ENCODE measurements at places on chromosomes 7 and 10. TPM values are rescaled to one million over a fixed set of nuclear protein-coding genes. Genes with fewer than 3 reads are reported as not detected.

DNA sequence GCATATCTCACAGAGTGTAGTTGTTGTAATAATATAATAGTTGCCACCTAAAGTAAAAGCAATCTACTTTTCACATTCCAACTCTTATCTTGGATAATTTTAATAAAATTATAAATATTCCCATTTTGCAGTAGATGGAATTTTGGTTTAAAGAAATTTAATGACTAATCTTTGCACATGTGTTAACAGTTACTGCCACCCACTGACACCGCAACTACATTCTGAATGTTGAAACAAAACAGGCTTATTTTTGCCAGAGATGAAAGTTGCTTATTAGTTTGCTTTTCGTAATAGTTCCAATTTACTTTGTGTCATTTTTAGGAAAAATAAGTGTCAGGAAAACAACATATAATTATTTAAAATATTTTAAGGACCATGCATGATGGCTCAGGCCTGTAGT, 557.5 kb upstream of the PCDH15 start:
- no peak for DNase-seq
- H3K36me3 ChIP-seq: no peaks in the 10 kb centered on the region
- no peaks in the 10 kb centered on the region for H3K27me3 ChIP-seq
- no peak overlapping the region for H3K27ac ChIP-seq
- no peak overlapping the region for H3K4me3 ChIP-seq

The ABCC2 gene
- 2.8 TPM for total RNA-seq

The HOXA6 gene
- total RNA-seq: 7.6 TPM

DNA sequence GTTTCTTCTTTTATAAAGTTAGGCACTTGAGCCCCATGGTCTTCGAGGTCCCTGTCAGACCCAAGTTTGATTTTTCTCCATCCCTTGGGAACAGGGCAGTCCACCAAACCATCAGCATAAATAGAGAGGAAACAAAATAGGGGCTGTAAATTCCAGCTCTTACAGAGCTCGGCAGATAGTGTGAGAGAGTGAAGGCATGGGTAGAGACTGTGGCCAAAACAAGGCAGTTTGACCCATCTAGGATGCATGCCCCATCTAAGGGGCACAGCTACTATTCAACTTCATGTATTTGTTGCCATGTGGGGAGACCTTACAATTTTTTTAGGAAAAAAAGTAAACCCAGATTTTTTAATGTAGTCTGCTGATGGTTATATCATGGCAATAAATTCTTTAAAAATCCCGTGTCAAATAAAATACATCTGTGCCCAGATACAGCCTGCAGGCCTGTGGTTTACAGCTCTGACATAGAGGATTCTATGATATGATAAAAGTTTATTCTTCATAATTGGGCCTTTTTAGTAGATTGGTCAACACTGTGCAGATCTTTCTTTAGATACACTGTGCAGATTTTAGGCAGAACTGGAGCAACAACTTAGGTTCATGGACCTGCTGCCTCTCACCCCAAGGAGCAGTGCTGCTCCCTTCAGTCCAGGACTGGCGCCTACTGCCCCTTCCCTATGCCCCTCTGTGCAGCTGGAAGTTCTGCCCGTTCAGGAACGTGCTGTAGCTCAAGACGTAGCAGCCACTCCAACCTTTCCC, 5.3 kb downstream of the PPP1R3C start:
- no peak for DNase-seq
- no peaks in the 10 kb centered on the region for H3K4me1 ChIP-seq
- no peak overlapping the region for H3K27ac ChIP-seq
- H3K36me3 ChIP-seq: peaks cover 7% of the 10 kb centered on the region

The PCDH15 gene
- not detected for total RNA-seq

- DNase-seq: no peak
- no peak overlapping the region for H3K4me3 ChIP-seq
Measured at GRCh38 chr10:12473491-12473890, 124.1 kb downstream of the CAMK1D start.

DNA sequence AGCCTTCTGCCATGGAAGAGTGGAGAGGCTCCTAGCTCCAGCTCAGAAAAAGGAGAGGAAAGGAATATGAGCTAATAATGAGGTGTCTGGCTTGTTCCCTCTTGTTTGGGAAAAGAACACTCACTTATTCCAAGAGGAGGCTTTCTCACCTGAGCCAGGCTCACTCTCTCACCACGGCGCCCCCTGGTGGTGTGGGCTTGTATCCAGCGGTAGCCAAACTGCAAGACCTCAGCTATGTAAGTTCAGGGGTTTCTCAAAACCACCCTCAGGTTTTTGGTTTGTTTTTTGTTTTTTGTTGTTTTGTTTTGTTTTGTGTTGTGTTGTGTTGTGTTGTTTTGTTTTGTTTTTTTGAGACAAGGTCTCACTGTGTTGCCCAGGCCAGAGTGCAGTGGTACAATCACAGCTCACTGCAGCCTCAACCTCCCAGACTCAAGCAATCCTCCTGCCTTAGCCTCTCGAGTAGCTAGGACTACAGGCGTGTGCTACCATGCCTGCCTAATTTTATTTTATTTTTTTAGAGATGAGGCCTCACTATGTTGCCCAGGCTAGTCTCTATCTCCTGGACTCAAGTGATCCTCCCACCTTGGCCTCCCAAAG, 124.0 kb downstream of the TMEM130 start:
- no peaks in the 10 kb centered on the region for H3K4me1 ChIP-seq
- H3K4me3 ChIP-seq: no peak overlapping the region
- no peak overlapping the region for H3K27ac ChIP-seq
- H3K36me3 ChIP-seq: no peaks in the 10 kb centered on the region
- peak; percentile 67 for DNase-seq
- H3K27me3 ChIP-seq: no peaks in the 10 kb centered on the region

DNA sequence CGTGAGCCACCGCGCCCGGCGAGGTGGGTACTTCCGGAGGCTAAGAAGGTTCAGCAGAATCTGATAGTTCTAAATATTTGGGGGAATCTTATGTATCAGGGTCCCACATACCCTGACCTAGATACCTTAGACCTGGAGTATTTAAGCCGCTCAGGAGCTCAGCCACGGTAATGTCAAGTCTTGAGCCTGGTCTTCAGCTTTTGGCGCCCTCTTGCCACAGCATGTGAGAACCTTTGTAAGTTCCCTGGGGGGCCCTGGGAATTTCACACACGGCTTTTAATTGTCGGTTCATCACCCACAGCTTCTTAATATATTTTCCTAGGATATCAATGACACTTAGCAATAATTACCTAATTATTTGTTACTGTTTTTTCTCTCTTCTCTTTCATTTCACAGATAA, 324.3 kb upstream of the GALNT17 start:
- H3K27me3 ChIP-seq: no peaks in the 10 kb centered on the region
- no peak overlapping the region for H3K4me3 ChIP-seq
- no peaks in the 10 kb centered on the region for H3K4me1 ChIP-seq
- H3K36me3 ChIP-seq: no peaks in the 10 kb centered on the region

The GCK gene
- 1.2 TPM for total RNA-seq

DNA sequence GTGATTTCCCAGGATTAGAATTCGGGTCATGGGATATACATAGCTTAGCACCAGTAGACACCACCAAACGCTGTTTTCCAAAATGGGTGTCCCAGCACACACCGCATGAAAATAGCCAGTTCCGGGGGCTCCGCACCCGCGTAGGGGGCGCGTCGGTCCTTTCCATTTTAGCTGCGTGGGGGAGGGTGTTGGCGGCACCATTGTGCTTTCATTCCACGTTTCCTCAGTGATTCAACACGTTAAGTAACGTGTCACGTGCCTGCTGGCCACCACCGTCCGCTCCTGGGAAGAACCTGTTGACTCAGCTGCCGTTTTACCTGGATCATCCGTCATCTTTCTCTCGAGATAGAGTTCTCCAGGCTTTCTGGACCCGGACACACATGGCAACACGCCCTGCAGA, 25.6 kb upstream of the ADGRA1 start:
- no peak for DNase-seq
- H3K4me1 ChIP-seq: no peaks in the 10 kb centered on the region
- H3K27me3 ChIP-seq: no peaks in the 10 kb centered on the region

GRCh38 chr10:55203319-55203718, 402.3 kb upstream of the PCDH15 start:
- H3K4me3 ChIP-seq: no peak overlapping the region
- no peaks in the 10 kb centered on the region for H3K4me1 ChIP-seq
- no peak for DNase-seq
- no peaks in the 10 kb centered on the region for H3K36me3 ChIP-seq
- no peak overlapping the region for H3K27ac ChIP-seq
- no peaks in the 10 kb centered on the region for H3K27me3 ChIP-seq

DNA sequence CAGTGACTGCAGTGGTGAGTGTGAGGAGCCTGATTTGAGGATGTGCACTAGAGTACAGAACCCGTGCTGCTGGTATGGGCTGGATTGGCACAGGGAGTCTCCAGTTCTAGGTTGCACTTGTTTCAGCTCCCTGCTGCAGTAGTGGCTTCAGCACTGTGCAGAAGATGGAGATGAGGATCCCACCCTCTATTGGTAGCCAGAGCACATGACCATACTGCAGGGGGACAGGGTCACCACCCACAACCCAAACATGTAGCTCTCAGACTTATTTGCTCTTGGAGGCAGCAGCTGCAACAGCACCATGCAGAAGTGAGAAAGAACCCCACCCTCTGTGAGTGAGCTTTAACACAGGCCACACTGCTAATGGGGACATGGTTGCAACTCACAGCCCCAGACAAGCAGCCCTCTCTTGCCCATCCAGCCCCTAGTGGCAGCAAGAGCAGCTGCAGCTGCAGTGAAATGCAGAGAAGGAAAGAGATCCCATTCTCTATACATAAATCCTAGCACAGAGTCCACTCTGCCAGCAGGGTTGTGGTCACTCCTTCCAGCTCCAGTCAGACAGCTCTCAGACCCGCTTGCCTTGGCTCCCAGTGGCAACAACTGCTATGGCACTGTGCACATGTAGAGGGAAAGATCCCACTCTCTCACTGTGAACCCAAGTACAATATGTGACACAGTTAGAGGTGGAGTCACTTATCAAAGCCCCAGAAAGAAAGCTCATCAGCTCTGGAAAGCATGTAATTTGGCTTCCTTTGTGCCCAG, 51.4 kb upstream of the SCIN start:
- DNase-seq: no peak
- H3K36me3 ChIP-seq: no peaks in the 10 kb centered on the region
- no peaks in the 10 kb centered on the region for H3K4me1 ChIP-seq
- no peak overlapping the region for H3K4me3 ChIP-seq

- no peak overlapping the region for H3K27ac ChIP-seq
- H3K27me3 ChIP-seq: no peaks in the 10 kb centered on the region
- no peaks in the 10 kb centered on the region for H3K36me3 ChIP-seq
- H3K4me3 ChIP-seq: no peak overlapping the region
Measured at GRCh38 chr7:25913598-25914224, 238.3 kb upstream of the NFE2L3 start.

GRCh38 chr10:74922921-74923320, 96.5 kb downstream of the KAT6B start:
- no peak overlapping the region for H3K27ac ChIP-seq
- no peaks in the 10 kb centered on the region for H3K27me3 ChIP-seq
- peaks cover 12% of the 10 kb centered on the region for H3K4me1 ChIP-seq
- H3K36me3 ChIP-seq: no peaks in the 10 kb centered on the region
- no peak overlapping the region for H3K4me3 ChIP-seq
- no peak for DNase-seq

The OPN1SW gene
- total RNA-seq: not detected

The TET1 gene
- 2.2 TPM for total RNA-seq

The CASP7 gene
- total RNA-seq: 17.6 TPM

The MCM10 gene
- 0.81 TPM for total RNA-seq

GRCh38 chr7:24075426-24075810, 208.6 kb upstream of the NPY start:
- H3K4me1 ChIP-seq: no peaks in the 10 kb centered on the region
- H3K27me3 ChIP-seq: no peaks in the 10 kb centered on the region
- no peak for DNase-seq
- H3K4me3 ChIP-seq: no peak overlapping the region
- H3K36me3 ChIP-seq: no peaks in the 10 kb centered on the region

DNA sequence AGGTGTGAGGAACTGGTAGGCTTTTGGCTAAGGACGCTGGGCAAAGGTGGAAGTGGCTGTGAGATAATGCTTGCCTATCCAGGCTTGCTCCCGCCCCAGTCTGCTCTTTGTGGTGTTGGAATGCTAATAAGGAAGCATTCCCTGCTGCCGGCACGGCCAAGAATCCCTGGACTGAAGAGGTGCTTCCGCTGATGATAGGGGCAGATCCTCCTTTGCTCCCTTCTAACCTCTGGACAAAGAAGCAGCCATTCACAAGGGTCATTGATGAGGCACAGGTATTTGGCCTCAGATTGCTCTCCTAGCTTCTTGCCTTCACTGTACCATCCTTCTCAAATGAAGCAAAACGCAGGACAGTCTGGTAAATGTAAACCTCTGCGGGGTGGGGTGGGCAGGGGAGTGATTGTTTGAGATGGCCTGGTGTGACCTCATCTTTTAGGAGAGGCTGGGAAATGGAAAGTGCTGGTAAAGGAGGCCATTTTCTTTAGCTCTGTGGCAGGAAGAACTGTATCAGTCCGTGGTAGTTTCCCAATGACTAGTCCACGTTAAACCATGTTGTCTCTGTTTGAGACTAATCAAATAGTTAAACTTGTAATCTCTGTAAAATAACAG, 1.7 kb downstream of the PGAM1 start:
- H3K27ac ChIP-seq: no peak overlapping the region
- DNase-seq: no peak
- no peak overlapping the region for H3K4me3 ChIP-seq
- H3K36me3 ChIP-seq: peaks cover 3% of the 10 kb centered on the region
- peaks cover 6% of the 10 kb centered on the region for H3K4me1 ChIP-seq

The BHLHA15 gene
- not detected for total RNA-seq

- peak; percentile 61 for DNase-seq
- no peak overlapping the region for H3K4me3 ChIP-seq
- no peaks in the 10 kb centered on the region for H3K27me3 ChIP-seq
- no peaks in the 10 kb centered on the region for H3K36me3 ChIP-seq
- no peaks in the 10 kb centered on the region for H3K4me1 ChIP-seq
- no peak overlapping the region for H3K27ac ChIP-seq
Measured at GRCh38 chr7:149883452-149883861, 9.7 kb downstream of the ATP6V0E2 start.

- no peaks in the 10 kb centered on the region for H3K27me3 ChIP-seq
- no peaks in the 10 kb centered on the region for H3K4me1 ChIP-seq
- H3K27ac ChIP-seq: no peak overlapping the region
- DNase-seq: no peak
- no peak overlapping the region for H3K4me3 ChIP-seq
- no peaks in the 10 kb centered on the region for H3K36me3 ChIP-seq
Measured at GRCh38 chr10:19620811-19621210, 195.4 kb upstream of the PLXDC2 start.

The FAM13C gene
- total RNA-seq: 49.7 TPM

The CRPPA gene
- total RNA-seq: 2.1 TPM

GRCh38 chr10:102994531-102995295, 76.6 kb downstream of the CNNM2 start:
- no peak overlapping the region for H3K27ac ChIP-seq
- no peaks in the 10 kb centered on the region for H3K27me3 ChIP-seq
- H3K4me1 ChIP-seq: peaks cover 2% of the 10 kb centered on the region
- no peaks in the 10 kb centered on the region for H3K36me3 ChIP-seq
- no peak overlapping the region for H3K4me3 ChIP-seq
- no peak for DNase-seq

The PRPS1L1 gene
- not detected for total RNA-seq

GRCh38 chr7:141115965-141116364, 42.1 kb downstream of the TMEM178B start:
- no peak overlapping the region for H3K27ac ChIP-seq
- no peaks in the 10 kb centered on the region for H3K27me3 ChIP-seq
- DNase-seq: no peak
- H3K4me1 ChIP-seq: no peaks in the 10 kb centered on the region
- H3K36me3 ChIP-seq: no peaks in the 10 kb centered on the region

- DNase-seq: peak; percentile 47
- no peaks in the 10 kb centered on the region for H3K36me3 ChIP-seq
- H3K27me3 ChIP-seq: no peaks in the 10 kb centered on the region
- no peak overlapping the region for H3K4me3 ChIP-seq
- H3K27ac ChIP-seq: no peak overlapping the region
Measured at GRCh38 chr10:114288424-114289095, 49.5 kb downstream of the VWA2 start.

The TRIM73 gene
- total RNA-seq: 8.8 TPM
